ENCODE measurements at places on chromosomes 5 and 9. TPM values are rescaled to one million over a fixed set of nuclear protein-coding genes. Genes with fewer than 3 reads are reported as not detected.

GRCh38 chr5:172407241-172407691 is 47.1 kb downstream of the SH3PXD2B start:
- DNase-seq = no peak

The NR5A1 gene
- total RNA-seq = not detected

DNA sequence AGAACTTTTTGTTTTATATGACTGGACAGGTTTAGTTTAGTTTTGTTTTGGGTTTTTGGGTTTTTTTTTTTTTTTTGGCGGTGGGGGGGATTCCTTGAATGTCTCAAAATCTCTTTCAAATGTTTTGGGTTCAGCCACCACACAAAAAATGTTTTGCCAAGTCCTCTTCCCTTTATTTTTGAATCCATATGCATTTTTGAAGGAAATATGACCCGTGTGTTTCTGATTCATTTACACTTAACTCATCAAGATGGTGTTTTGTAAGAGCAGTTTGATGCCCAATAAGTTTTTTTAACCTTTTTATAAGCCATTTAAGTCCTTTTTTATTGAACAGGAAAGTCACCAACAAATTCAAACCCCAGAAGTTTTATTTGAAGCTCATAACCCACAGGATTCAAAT is 209.8 kb downstream of the CWC27 start:
- DNase-seq = no peak

- DNase-seq = no peak
These were observed 338.2 kb downstream of the BNC2 start for GRCh38 chr9:16532272-16532671.

The INSL4 gene
- total RNA-seq = not detected

GRCh38 chr5:169791251-169791650 is 154.2 kb downstream of the DOCK2 start:
- DNase-seq = no peak

- DNase-seq = no peak
These were observed 68.8 kb upstream of the NTRK2 start for GRCh38 chr9:84600739-84601138.

The LIX1 gene
- not detected for total RNA-seq

DNA sequence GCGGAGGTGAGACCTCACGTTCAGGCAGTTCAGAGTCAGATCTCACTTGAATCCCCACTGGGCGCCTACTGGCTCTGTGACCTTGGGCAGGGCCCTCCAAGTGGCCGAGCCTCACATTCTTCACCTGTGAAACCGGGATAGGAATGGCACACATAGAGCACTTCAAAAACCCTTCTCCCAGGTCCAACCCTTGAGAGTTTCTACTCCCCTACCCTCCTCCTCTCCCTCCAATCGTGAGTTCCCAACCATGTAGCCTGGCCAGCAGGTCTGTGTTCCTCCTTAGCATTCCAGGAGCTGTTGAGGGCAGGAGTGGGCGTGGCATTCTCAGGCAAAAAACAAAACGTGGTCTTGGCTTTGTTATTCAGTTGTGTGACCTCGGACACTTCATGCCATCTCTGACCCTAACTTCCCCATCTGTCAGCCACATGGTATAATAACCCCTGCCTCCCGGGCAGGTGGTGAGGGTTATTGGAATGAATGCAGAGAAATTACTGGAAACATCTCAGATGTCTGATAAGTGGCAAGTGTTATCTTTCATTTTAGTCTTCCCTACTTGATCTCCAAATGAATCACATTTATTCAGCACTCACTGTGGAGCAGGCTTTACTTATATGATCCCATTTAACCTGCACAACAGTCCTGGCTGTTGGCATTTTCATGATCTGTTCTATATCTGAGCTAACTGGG is 112.8 kb upstream of the BOD1 start:
- DNase-seq = no peak

- DNase-seq = no peak
These were observed 86.7 kb downstream of the RIC1 start for GRCh38 chr9:5715548-5716127.

GRCh38 chr5:14842117-14842516 is 29.5 kb downstream of the ANKH start:
- DNase-seq = no peak

DNA sequence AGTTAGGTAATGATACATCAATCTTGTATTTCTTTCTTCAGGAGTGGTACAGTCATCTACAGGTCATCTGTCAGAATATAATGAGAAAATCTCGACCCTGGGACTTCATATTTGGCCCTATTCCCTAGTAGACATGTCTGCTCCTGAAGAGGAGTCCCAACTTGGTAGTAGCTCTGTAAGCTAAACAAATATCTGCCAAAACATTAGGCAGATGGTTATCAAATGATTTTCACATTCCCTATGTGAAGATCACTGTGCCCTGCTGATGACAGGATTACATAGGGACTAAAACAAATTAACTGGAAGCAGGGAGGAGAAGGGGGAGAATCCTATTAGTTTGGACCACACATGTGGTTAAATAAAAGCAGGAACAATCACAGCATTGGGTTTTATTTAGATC is 138.6 kb upstream of the NFIB start:
- no peak for DNase-seq

The CFAP90 gene
- 1.1 TPM for total RNA-seq

The KCNN2 gene
- total RNA-seq = 2.1 TPM

GRCh38 chr5:126267438-126267837 is 155.8 kb upstream of the GRAMD2B start:
- no peak for DNase-seq

- no peak for DNase-seq
These were observed 51.9 kb upstream of the SYNPO start for GRCh38 chr5:150588596-150588890.

- DNase-seq = peak; percentile 39
These were observed 79.3 kb upstream of the LRRTM2 start for GRCh38 chr5:138954257-138955012.

- no peak for DNase-seq
These were observed 11.4 kb upstream of the ANKRD33B start for GRCh38 chr5:10552183-10553143.

GRCh38 chr5:168916266-168916665 is 337.1 kb upstream of the PANK3 start:
- peak; percentile 78 for DNase-seq

The FAM221B gene
- 0.26 TPM for total RNA-seq
